ENCODE measurements at places on chromosomes 2 and 18.

DNA sequence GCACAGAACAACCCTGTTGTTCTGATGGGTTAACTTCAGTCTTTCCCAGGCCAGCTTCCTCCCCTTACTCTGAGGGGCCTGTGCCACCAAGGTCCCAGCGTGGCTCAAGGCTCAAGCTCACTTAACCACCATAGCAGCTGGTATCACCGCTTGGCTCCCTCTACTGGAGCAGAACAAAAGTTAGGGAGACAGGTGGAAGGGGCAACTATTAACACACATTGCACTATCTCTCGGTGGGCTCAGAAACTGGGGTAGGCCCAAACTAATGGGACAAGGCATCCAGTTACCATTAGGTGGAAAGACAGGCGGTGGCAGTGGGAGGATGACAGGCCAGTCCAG lies 88.7 kb upstream of the ATL2 start:
- DNase-seq = no peak

DNA sequence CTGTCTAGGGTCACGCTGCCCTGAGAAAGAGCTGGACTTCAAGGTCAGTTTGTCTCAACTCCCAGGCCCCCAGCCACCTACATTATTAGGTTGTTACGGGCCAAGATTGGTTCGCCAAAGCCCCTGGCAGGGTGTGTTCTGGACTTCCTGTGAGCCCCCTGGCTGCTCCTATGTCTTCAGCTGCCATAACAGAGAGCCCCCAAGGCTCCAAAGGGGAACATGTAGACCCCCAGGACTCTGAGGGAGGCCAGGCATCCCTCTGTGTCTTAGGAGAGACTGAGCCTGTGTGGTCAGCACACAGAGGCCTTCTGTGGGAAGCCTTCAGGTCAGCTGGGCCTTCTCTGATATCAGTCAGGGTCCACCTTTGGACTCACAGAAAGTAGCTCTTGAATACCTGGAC lies 58.3 kb downstream of the INHBB start:
- no peak for DNase-seq

DNA sequence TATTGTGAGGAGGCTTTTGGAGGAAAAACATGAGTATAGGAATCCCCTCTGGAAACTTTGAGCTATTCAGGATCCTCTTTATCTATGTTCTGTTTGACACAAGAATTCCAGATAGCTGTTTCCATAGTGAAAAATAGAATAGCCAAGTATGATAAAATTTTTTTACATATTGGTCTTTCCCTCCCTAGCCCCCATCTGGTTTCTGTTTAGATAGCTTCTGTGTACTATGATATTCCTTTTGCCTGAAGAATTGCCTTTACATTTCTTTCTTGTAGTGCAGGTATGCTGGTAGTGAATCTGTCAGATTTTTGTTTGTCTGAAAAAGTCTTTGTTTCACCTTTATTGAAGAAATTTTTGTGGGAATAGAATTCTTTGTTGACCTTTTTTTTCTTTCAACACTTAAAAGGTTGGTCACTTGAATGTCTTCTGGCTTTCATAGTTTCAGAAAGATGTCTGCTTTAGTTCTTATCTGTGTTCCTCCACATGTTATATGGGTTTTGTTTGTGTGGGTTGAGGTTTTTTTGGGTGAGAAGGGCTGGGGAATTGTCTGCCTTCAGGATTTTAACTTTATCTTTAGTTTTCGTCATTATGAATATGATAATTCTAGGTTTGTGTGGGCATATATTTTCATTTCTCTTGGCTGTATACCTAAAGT lies 29.9 kb upstream of the FBLN7 start:
- DNase-seq = no peak

GRCh38 chr2:30680121-30680520 lies 127.1 kb downstream of the CAPN13 start:
- DNase-seq = no peak

- DNase-seq = no peak
Measured at GRCh38 chr2:15638720-15639119, 47.1 kb downstream of the DDX1 start.

- DNase-seq = no peak
Measured at GRCh38 chr2:230944123-230944653, 19.1 kb upstream of the GPR55 start.

DNA sequence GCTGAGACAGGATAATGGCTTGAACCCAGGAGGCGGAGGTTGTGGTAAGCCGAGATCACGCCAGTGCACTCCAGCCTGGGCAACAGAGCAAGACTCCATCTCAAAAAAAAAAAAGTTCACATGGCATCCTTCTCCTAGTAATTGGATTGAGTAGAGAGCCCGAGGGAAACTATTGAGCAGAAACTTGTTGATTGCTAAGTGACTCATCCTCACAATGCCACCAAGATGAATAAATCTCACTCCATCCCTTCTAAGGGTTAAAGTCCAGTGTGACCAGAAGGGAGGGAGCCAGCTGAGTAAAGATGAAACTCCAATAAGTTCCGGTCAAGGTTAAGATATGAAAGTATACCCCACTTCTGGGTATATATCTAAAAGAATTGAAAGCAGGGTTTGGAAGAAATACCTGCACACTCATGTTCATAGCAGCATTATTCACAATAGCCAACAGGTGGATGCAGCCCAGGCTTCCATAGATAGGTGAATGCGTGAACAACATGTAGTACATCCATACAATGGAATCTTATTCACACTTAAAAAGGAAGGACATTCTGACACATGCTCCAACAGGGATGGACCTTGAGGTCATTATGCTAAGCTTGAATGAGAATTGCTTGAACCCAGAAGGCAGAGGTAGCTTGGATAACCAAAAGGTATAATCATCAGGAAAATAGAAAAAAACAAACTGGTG lies 13.0 kb upstream of the FHL2 start:
- no peak for DNase-seq

GRCh38 chr2:216012133-216012829 lies 1.1 kb downstream of the MREG start:
- DNase-seq = no peak

- DNase-seq = no peak
Measured at GRCh38 chr2:65881592-65881991, 449.2 kb upstream of the SPRED2 start.

- no peak for DNase-seq
Measured at GRCh38 chr2:193141-193671, 70.6 kb downstream of the SH3YL1 start.

DNA sequence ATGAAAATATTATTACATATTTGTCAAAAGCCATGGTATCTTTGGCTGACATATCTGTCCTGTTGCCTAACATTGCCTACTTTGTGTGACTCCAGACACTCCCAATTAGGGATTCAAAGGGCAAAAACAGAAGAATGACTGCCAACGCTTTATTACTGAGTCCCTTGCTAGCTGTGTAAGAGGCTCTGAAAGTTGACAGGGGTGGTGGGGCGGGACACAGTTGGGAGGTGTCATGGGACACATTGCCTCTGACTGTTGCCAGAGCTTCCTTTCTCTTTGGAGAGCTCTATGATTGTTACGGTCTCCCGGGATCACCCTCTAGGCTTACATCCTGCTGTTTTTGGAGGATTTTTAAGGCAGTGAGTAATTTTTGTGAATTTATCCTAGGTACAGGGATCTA lies 249.6 kb upstream of the ACVR2A start:
- no peak for DNase-seq

DNA sequence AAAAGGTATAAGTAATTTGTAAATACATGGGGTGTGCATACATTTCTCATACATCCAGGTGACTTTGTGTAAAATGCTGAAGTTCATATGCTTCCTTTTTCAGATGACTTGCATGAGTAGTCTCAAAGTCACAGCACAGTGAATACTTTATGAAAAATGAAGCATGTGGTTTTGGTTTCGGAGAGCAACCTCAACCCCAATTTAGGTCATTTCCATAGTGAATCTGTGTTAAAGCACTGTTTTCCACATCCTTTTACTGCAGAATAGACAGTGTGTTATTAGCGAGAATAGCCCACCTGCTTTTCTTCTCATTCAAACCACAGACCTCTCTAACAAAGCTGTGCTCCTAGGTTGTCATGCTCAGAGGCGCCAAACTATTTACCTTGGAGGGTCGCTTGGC lies 204.4 kb upstream of the RASGRP3 start:
- no peak for DNase-seq

GRCh38 chr2:23208339-23208738 lies 176.6 kb upstream of the KLHL29 start:
- no peak for DNase-seq

- no peak for DNase-seq
Measured at GRCh38 chr2:206642075-206643025, at the start of gene FAM237A. Gene FAM237A, plus strand, starts transcription at chr2:206642487. Its CDS starts 1,750 bp downstream, at chr2:206644237.

DNA sequence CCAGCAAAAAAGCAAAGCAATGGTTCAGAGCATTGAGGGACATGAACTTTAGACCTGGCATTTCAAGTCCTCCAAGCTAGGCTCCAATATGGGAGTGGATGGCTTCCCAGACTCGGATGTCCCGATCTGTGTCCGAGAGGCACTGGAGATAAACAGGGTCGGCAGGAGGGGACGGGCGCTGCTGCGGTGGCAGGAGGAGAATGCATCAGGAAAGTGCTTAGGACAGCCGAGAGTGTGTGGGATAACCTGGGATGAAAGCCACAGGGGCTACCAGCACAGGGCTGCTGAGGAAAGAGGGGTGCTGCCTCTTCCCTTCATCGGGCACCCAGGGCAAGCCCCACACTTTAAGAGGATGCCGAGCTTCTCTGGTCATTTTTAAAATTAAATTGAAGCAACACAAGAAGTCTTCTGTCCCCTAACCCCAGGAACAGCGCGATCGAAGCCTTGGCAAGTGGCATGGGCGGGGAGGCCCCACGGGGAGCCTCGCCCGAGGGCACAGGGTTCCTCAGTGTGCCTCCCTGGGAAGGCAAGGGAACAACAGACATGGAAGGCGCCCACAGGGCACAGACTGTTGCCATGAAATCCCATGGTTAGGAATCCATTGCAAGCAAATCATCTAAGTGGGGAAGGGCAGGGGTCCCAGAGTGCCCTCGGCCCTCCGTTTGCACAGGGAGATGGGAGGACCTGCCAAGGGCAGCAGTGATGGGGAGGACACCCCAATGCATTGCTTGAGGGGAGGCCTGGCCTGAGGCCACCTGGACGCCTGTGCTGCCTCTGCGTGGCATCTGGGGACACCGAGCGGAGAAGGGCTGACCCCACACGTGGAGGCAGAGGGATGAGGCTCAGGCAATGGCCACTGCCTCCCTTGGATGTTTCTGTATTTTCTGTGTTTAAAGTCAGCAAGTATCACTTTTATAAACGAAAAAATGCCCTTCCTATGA lies 78.5 kb upstream of the GPC1 start:
- DNase-seq = no peak

- peak; percentile 3 for DNase-seq
Measured at GRCh38 chr2:1817256-1818051, 73.1 kb upstream of the PXDN start.

GRCh38 chr2:220366765-220367164 lies 739.3 kb downstream of the SLC4A3 start:
- no peak for DNase-seq

GRCh38 chr2:154978710-154979109 lies 280.2 kb downstream of the KCNJ3 start:
- no peak for DNase-seq

GRCh38 chr18:51229328-51229727 lies 31.8 kb upstream of the MEX3C start:
- DNase-seq = no peak

Data from NCI-H1105 (cell line).